ENCODE measurements at places on chromosomes 6 and 20.

DNA sequence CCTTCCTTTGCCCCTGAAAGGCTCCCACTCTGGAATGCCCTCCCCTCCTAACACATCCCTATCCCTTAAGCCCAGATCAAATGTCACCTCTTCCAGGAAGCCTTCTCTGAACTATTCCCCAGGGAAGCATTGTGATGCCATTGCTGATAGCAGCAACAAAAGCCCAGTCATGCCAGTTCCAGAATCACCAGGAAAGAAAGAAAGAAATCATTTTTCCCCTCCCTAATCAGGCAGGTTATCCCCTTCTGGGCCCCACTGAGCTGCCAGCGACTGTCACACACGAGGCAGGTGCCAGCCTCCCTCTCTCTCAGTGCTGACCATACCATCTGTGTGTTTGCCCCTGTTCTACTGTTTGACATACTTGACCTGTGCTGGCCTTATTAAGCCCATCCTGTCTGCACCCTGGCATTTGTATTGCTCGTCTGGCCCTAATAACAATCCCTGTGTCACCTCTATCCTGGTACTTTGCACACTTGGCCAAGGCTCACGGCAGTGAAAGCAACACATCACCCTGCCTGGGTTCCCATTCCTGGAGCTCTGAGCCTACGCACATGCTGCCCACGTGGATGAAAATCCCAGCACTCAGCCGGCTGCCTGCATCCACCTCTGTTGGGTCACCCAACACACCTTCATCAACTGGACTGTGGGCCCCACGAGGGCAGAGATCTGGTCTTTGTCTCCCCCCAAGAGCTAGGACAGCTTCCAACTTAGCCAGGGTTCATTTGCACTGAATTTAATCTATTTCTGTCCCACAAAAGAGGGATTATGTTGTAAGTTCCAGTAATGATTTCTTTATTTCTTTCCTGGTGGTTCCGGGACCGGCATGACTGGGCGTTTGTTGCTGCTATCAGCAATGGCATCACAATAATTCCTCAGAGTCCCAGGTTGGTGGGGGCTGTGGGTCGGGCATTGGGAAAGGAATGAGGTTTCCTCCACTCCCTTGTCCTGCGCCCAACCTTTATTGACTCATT lies 5.3 kb upstream of the BPIFB1 start:
- DNase-seq = no peak

DNA sequence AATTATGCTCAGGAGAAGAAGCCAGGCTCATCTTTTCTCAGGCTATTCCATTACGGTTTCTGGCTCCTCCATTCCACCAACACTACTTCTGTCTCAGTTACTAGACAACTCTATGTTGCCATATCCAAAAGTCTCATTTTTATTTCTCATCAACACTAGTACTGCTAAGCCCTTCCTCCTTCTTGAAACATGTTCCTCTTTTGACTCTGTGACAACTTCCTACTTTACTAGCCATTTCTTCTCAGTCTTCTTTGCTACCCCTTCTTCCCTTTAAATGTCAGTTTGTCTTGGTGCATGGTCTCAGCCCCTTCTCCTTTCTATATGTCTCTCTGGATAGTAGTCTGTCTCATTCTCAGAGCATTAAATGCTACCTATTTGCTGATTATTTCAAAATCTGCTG lies 7.1 kb upstream of the ADGRG6 start:
- DNase-seq = no peak

DNA sequence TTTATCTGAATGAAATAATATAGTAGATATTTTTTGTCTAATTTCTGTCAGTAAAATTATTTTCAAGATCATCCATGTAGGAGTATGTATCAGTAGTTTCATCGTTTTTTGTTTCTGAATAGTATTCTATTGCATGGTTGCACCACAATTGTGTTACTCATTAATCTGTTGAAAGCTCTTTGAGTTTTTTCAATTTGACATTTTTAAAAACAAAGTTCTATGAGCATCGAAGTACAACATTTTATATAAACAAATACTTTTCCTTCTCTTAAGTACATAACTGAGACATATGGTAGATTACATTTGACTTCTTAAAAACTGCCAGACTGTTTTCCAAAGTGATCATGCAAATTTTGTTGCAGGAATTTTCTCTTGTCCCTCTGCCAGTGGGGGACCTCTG lies 1113.1 kb upstream of the CITED2 start:
- DNase-seq = no peak

DNA sequence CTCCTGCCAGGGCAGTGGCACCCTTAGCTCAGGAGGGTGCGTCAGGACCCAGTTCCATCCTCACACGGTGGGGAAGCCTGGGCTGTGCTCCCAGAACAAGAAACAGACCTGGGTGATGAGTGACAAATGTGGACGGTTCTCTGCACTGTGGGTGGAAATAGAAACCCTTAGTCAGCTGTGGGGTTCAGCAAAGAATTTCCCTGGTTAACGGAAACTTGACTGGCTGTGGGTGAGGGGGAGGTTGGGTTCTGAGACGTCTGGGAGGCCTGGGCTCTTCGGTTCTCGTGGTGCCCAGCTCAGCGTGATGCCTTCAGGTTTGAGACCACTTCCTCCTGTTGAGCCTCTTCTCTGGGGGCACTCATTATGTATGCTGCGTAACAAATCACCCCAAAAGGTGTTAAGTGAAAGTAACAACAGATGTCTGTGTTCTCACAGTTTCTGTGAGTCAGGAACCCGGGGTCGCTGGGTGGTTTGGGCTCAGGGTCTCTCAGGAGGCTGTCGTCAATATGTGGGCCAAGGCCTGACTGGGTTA lies 53.1 kb upstream of the FAM83D start:
- no peak for DNase-seq

- DNase-seq = no peak
Measured at GRCh38 chr6:34570066-34570833, 14.1 kb upstream of the SPDEF start.

GRCh38 chr6:116483616-116484015 lies 22.4 kb downstream of the CALHM6 start:
- no peak for DNase-seq

DNA sequence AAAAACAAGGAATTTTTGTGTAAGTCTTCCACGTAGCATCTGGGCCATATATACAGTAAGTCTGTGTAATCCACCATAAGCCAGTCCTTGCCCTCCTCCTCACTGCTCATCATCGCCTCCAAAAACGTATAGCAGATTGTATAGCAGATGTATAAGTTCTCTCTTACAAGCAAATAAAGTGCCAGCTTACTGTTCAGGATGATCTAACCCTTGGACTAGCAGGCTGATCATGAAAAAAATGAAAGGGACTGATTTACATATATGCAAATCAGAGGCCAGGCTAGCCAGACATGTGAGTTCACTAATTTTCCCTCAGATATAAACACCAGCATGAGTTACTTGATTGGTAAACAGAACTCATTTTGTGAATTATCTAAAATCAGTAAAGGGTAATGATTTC lies 171.5 kb downstream of the LY86 start:
- DNase-seq = no peak

- DNase-seq = no peak
Measured at GRCh38 chr6:12288914-12289313, 1.2 kb upstream of the EDN1 start.

DNA sequence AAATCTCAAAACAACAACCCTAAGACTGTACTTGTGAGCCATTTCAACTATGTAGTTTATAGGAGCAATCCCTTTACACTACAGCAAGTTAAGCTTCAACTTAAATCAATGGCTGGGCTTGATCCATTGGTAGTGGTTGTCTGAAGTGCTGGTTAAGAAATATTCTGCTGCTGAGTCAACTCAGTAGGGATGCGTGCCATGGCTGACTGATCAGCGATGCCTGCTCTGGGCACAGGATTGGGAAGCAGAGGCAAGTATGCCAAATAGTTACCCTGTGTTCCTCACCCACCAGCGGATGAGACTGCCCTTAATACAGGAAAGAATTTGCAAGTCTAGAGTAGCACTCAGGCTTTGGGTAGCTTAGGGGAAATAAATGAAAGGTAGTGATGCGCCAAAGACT lies 41.5 kb downstream of the GCM1 start:
- no peak for DNase-seq

All from memory B cell (primary cell).